Thymus (tissue), 14 donors: ENCODE measurements at places on chromosomes 13 and 19. TPM values are rescaled to one million over a fixed set of nuclear protein-coding genes. Genes with fewer than 3 reads are reported as not detected.

Gene DAND5
- total RNA-seq: 0.09 TPM

Gene SRRM5
- total RNA-seq: 0.05 TPM

- no peak for DNase-seq
Observed at GRCh38 chr19:5154129-5154798, 185.4 kb downstream of the KDM4B start.

DNA sequence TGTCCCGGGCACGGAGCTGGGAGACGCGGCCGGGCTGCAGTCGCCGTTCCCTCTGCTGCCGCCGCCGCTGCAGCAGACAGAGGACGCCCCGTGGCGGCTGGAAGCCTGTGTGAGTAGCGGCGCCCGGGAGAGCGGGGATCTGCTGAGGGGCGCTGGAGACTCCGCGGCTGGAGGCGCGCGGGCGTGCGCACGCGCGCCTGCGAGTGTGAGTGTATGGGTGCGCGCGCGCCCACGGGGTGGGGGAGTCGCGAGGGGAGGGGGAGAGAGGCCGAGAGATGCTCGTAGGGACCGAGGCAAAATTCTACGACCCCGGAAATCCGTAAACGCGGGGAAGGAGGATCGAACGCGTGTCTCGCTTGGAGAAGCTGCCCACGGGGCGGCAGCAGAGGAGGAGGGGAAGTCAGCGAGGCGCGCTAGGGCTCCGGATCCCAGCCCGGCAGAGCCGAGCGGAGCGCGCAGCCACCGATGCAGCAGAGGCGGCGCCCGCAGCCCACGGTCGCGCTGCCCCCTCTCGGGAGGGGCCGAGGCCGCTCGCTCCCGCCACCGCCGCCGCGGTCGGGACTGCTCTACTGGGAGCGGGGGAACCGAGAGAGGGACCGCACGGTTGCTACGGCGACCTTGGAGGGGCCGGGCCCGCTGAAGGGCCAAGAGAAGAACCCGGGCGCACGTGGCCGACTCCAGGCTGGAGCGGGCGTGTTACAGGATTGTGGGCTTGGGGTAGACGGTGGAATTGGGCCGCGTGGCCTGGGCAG is at the start of gene ENOX1:
TSS of gene ENOX1 (minus strand) at position 207 of the 752 bp plus-strand sequence.
- DNase-seq: peak; percentile 52

- no peak for DNase-seq
Observed at GRCh38 chr19:16095071-16095571, 16.6 kb upstream of the RAB8A start.

DNA sequence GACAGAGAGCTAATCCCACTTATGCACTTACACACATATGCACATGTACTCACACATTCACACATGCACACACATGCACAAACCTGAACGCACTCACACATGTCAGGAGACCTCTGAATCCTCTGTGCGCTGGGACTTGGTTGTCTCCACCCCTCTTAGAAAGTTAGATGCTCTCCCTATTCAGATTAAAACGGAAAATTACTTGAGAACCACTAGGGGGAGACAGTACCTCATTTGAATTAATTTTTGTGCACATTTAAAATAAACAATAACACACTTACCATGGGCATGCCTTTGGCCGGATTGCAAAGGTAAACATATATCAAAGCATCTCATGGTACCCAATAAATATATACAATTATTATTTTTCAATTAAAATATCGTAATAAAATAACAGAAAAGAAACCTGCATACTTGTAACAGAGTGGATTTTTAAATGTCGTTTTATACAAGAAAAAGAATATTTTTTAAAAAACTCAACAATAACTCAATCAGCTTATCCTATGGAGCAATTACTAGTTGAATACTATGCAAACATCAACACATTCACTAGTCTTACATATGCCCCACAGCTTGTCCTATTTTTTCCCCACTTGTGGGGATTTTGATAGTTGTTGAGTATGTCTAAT is 9.5 kb upstream of the LILRB4 start:
- peak; percentile 10 for DNase-seq

- DNase-seq: no peak
Observed at GRCh38 chr19:48346191-48346590, 17.5 kb downstream of the TMEM143 start.

Gene CACNA1A
- total RNA-seq: 0.24 TPM

DNA sequence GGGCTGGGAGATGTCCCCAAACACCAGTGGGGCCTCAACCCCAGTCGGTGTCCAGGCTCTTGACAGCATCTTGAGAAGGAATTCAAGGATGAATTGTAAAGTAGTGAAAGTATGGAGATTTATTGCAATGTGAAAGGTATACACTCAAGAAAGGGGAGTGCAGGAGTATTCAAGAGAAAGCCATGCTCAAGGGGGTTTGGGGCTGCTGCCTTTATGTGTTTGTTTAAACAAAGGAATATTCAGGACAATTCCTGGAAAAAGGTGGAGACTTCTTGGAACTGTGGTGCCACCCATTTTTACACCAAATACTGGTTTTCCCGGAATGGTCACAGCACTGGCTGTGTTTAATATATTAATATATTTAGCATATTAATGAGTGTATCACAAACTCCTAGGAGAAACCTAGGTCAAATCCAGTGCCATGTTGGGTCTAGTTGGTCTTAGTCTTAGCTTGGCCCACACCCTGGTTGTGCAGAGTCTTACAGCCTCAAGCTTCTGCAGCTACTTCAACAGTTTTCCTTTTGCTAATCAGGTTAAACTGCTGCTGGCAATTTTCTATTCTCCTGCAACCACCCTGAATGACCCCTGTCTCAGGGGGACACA is 138.5 kb upstream of the TMTC4 start:
- no peak for DNase-seq

Gene MAP4K1
- 24.6 TPM for total RNA-seq

DNA sequence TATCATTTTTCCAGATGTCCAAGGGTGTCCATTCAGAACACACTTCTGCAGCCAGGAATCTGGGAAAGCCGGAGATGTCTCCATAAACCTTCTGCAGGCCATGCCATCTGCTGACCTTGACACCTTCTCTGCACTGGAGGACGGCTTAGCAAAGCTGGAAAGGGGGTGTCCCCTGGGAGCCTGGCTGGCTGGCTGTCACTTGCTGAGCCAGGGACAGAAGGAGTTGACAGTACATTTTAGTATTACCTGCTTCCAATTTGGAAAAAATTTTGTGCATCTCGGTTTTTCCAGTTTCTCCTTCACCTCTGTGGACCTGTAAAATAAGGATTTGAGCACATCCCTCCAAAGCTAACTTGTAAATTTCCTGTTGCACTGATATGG is 8.1 kb upstream of the CHST8 start:
- no peak for DNase-seq

DNA sequence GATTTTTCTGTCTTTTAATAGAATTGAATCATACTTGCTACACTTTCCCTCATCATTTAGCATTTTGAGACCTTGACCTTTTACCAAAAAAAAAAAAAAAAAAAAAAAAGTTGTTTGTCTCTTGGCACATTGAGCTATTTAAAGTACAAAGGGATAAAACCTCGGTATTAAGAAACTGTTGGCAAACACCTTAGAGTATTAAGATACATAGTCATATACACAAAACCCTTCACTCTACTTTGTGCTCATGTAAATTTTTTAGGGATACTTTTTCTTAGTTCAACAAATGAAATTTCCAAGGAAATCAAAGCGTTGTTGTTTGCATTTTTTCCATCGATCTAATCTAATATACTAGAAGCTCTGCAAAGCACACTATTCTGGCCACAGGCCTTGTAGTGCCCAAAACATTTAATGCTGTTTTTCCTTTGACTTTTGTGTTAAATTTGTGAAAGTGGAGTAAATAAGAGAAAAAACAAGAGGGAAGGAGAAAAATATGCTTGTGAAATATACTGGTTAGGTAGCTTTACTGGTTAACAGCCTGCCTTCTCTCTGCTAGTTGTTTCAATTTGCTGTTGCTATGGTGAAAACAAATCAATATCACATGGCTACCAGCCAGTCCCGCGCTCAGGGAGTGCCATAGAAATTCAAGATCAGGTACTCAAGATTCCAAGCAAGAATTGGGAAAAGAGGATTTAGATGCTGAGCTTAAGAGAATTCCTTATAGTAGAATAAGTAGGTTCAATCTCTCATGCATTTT is 2.6 kb downstream of the MBNL2 start:
- no peak for DNase-seq

Gene SIGLEC14
- total RNA-seq: 1.6 TPM

DNA sequence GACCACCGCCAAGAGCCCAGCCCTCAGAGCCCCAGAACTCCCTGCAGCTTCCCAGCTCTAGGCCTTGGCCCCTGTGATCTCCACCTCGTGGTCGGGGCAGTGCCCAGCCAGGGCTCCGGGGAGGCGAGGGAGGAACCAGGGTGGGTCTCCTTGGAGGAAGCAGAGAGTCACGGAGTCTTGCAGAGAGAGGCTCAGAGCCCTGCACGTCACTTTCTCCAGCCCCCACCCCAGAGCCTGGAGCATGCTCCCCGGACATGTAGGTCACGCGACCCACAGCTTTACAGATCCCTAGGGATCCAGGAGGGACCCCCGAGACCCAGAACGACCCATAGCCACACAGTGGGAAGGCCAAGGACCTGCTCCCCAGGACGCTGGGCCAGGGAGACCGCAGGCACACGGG is 11.9 kb downstream of the GADD45B start:
- no peak for DNase-seq

DNA sequence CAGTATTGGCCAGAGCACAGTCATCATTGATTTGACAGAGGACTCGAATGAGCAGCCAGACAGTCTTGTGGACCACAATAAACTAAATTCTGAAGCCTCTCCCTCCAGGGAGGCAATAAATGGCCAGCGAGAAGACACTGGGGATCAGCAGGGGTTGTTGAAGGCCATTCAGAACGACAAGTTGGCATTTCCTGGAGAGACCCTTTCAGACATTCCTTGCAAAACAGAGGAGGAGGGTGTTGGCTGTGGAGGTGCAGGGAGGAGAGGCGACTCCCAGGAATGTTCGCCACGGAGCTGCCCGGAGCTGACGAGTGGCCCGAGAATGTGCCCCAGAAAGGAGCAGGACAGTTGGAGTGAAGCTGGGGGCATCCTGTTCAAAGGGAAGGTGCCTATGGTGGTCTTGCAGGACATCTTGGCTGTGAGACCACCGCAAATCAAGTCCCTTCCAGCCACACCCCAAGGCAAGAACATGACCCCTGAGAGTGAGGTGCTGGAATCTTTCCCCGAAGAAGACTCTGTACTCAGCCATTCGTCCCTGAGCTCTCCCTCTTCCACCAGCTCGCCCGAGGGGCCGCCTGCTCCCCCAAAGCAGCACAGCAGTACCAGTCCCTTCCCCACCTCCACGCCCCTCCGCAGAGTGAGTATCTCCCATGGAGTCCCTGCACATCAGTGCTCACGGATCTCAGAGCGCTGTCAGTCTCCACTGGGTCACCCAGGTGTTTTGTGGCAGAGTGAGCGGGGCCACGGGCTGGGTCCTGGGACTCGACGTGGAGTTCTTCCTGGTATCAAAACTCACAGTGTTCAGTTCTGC is 6.9 kb downstream of the CHAF1A start:
- DNase-seq: no peak

- no peak for DNase-seq
Observed at GRCh38 chr19:45664575-45664974, 3.4 kb upstream of the GIPR start.

- no peak for DNase-seq
Observed at GRCh38 chr13:35886332-35887114, 244.7 kb downstream of the DCLK1 start.

GRCh38 chr19:51651216-51651846 is 4.7 kb upstream of the SIGLEC14 start:
- DNase-seq: no peak

Gene BLOC1S3
- total RNA-seq: 1.5 TPM

GRCh38 chr13:20182231-20182846 is 10.4 kb downstream of the GJB2 start:
- peak; percentile 63 for DNase-seq

DNA sequence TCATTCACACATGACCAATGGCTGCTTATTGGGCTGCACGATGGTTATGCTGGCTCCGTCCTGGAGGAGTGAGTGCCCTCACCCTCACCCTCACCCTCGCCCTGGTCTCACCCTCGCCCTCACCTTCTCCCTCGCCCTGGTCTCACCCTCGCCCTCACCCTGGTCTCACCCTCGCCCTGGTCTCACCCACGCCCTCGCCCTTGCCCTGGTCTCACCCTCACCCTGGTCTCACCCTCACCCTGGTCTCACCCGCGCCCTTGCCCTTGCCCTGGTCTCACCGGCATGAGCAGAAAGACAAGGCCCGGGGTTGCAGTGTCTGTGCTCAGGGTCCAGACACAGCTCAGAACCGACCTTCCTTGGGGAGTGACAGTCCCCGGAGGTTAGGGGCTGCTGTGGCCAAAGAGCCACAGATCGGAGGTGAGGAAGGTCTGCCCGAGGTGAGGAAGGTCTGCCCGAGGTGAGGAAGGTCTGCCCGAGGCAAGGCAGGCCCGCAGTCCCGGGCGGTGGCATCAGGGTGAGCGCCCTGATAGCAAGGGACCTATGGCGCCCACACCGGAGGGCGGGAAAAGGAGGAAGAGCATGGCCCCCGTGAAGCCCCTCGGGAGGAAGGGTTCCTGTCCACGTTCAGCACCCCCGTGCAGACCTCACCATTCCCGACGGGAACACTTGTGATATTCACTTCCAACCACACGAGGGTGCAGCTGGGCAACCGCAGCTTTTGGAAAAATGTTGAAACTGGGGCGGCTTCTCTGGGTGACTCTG is 65.6 kb downstream of the MCF2L start:
- no peak for DNase-seq

Gene SMAD9
- total RNA-seq: 0.52 TPM

Gene FGF21
- not detected for total RNA-seq

DNA sequence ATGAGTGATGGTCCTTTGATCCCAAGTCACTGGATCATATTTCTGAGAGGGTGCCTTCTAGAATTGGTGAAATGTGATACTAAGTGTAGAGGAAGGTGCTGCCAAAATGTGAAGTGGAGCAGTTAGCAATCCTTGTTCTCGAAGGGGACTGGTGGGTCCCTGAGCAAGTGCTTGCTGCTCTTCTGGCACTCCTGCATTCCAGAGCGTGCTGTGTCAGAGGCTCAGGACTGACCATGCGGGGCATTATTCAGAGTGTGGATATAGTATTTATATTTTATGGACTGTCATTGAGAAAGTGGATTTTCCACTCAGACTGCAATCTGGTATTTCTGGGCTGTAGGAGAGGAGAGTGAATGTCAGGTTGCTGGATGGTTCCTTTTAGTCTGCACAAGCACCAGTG is 152.6 kb upstream of the KL start:
- no peak for DNase-seq

Gene ZSCAN18
- 27.8 TPM for total RNA-seq

DNA sequence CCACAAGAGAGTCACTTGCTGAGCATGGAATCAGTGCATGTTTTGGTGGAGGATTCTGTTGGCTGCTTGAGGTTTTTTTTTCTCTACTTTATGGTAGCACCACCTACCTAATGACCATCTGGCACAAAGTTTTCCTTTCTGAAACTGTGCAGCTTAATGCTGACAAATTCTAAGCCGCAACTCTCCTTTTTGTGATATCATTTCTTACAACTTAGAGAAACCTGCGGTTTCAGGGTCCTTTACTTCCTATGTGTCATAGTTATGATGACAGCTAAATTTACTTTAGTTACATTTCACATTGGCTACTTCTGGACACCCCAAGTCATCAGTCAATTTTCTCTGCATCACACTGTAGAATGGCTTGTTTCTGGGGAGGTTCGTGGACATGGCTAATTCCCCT is 115.4 kb upstream of the TMTC4 start:
- DNase-seq: no peak
